AG04450 (cell line): ENCODE measurements at places on chromosomes 2 and 18. TPM values are rescaled to one million over a fixed set of nuclear protein-coding genes. Genes with fewer than 3 reads are reported as not detected.

The TLX2 gene
- not detected in 2 replicates for polyA plus RNA-seq

DNA sequence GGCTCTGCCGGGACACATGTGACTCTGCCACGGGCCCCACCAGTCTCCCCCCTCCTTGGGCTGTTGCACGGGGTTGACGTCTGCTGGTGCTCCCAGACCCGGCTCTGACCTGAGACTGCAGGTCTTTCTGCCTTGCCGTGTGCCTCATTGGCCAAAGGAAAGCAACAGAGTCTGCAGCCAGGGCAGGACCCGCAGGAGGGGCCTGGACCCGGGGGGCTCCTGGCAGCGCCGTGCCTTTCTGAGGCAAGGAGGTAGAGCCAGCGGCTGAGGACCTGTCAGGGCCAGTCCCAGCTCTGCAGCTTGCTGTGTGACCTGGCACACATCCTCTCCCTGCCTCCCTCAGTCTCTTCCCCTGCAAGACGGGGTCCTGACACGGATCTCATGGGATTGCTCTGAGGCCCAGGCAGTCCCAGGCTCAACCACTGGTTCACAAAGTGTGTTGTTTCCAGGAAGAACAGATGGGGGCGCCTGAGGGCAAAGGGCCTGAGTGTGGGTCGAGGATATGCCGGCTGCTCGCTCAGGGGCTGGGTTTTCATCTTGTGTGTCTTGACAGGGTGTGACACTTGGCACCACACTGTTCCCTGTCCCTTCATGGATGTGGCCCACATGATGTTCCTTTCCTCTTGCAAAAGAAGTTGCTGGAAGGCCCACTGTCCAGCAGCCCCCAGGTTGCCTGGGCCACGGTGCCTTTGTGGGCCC lies 9.0 kb downstream of the CAPN10 start:
- no peak for DNase-seq

The TMEM247 gene
- not detected in 2 replicates for polyA plus RNA-seq

- DNase-seq: no peak
These were observed 2.1 kb downstream of the MLPH start for GRCh38 chr2:237488901-237489860.

DNA sequence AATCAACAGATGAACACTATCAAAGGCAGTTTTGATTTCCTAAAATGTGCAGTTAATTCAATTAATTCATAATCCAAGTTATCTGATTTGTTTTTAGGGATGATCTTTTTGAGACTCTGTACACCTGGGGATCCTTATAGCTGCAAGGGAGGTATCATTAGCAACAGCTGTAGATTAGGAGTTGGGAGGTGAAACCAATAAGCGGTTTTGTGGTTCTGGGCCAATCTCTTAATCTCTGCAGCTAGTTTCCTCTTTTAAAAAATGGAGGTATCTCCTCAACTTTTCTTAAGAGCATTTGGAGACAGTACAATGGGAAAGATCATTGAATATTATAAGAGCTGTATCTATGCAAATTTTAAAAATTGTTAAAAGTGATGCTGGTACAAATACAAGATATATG lies 126.0 kb downstream of the MC4R start:
- no peak for DNase-seq

DNA sequence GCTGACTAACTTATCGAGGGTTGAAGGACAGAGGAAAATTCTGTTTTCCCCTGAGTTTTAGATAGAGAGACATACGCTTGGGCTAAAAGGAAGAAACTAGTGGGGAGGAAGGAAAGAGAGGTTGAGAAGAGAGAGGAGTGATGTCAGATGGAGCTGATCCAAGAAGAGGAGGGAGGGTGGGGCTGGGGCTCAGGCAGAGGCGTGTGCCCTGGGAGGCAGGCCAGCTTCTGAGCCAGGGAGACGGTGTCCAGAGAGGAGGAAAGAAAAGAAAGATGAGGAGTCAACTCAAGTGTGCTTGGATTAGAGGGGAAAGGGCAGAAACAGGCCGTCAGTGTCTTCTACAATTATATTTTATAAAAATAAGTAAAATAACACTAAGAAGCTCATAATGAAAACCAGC lies 56.2 kb downstream of the EMILIN2 start:
- no peak for DNase-seq

The CGREF1 gene
- 0.71 and 0.74 TPM in 2 replicates for polyA plus RNA-seq

DNA sequence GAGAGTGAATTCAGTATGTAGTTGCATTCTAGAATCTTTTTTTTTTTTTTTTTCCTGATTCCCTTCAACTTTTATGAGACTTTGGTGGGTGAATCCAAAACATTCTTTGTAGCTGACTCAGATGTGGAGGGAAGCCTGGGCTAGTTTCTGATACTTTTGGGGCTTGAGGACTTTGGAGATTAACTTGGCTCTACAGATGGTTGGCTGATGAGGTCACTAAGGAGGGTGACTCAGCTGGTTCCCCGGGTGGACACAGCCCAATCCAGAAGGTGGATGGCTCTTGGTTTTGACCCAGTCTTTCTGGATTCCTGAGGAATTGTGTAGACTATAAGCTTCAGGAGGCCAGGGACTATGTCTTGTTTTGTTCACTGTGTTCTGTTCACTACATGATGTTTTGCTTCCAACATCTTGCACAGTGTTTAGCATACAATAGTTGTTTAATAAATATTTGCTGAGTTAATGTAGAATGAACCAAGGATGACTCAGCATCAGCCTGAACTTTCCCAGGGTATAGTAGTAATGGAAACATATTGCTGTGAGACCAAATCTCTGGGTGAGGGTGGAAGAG lies 30.5 kb downstream of the LAMA3 start:
- peak; percentile 88 for DNase-seq

- no peak for DNase-seq
These were observed 45.9 kb downstream of the KDM3A start for GRCh38 chr2:86487062-86487461.

DNA sequence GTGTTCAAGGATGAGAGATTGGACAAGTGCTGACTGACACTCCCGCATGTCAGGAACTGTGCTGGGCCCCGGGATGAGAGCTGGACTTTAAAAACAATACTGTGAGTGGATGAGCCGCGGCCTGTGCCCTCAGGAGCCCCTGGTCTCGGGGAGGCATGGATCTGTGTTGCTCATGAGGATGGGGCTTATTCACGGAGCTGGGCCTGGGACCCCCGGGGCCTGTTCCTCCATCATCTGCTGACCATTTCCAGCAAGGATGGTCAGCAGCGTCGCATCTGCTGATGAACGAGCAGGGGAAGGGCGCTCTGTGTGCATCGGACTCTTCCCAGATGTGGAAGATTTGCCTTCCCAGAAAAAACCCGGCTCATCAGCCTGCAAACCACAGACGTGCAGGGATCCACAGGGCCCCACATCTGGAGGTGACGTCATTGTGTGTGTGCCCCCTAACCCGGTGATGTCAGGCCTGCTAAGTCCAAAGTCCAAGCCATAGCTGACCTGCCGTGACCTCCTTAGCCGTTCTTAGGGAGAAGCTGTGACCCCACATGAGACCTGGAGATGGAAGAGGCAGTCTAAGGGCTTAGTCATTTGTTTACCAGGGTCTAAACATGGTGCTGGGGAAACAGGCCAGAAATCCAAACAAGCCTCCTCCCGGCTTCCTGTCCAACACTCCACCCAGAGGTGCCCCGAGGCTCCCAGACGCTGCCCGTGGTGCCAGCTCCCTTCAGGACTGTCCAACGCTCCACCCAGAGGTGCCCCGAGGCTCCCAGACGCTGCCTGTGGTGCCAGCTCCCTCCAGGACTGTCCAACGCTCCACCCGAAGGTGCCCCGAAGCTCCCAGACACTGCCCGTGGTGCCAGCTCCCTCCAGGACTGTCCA lies 143.9 kb downstream of the PXDN start:
- DNase-seq: peak; percentile 81

GRCh38 chr2:186887107-186888090 lies 38.4 kb upstream of the ZSWIM2 start:
- DNase-seq: no peak

The PAX8 gene
- polyA plus RNA-seq: 1.2 TPM in 2 replicates

- DNase-seq: no peak
These were observed 51.0 kb upstream of the FAHD2A start for GRCh38 chr2:95351598-95351915.

The DUSP28 gene
- polyA plus RNA-seq: 4.4 and 6.1 TPM in 2 replicates

- DNase-seq: no peak
These were observed 12.3 kb downstream of the B3GNT2 start for GRCh38 chr2:62208074-62208757.

DNA sequence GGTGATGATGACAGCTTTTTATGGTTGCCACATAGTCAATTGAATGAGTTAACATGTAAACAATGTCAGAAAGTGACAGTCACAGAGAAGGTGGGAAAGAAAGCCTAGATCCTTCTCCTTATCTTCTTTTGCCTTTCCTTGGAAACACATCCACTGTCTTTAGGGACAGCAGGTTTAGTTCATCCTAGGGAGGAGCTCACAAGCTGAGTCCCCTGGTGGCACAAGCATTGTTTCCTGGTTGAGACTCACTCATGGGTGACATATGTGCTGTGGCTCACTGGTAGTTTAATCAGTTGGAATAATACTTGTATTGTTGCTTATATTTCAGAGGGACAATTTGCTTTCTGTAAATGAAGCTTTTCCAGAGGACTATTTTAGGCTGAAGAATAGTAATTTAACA lies 598.5 kb downstream of the CNTNAP5 start:
- no peak for DNase-seq

DNA sequence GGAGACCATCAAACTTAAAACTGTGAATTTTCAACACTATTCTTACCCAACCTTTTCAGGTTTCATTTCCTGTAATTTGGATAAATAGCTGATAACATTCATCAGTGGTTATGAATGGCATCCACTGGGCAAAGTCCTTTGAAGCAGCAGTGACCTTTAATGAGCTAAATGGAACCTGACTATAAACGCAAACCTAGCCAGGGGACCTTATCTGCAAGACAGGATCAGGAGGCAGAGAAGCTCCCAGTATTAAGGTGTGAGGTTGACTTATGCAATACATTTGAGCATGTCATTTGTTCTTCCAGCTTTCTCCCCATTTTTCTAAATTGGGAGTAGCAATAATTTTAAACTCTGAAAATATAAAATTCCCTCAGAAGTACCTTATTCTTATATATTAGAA lies 38.4 kb downstream of the CREG2 start:
- no peak for DNase-seq

GRCh38 chr2:40803900-40804299 lies 352.0 kb upstream of the SLC8A1 start:
- no peak for DNase-seq

DNA sequence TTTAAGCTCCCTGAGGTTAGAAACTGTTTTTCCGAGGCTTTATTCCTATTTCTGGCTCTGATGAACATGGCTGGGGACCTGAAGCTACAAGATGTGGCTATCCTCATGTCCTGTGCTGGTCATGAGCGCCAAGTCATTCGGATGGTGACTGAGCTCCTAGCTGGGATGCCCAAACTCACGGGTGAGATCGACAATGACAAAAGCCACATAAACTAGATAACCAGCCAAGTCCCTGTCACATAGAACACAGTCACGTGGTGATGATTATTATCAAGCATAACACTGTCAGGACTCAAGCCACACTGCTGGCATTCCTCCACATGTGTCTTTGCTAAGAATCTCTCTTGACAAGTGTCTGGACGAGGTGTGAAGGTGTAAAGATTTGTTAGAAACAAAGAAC lies 274.9 kb downstream of the CLIP4 start:
- no peak for DNase-seq

The CCL20 gene
- 0.11 TPM in 1 of 2 replicates, not detected in the other for polyA plus RNA-seq

The SP140L gene
- 11.4 and 13.4 TPM in 2 replicates for polyA plus RNA-seq

The RAB1A gene
- 215 and 292 TPM in 2 replicates for polyA plus RNA-seq

The POTEI gene
- polyA plus RNA-seq: not detected in 2 replicates

DNA sequence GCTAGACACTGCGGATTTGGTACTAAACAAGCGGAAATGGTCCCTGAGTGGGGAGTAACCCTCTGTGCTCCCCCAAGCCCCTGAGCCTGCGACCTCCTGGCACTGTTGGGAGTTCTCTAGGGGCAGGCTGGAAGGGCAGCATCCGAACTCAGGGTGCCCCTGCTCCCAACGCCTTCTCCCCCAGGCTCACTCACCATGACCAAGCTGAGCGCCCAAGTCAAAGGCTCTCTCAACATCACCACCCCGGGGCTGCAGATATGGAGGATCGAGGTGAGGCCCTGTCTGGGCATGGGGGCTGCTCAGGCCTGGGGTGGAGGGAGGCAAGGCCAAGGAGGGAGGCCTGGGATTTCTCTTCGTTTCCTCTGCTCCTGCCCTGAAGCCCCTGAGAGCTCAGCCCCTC lies 4.7 kb downstream of the VIL1 start:
- no peak for DNase-seq

The ECEL1 gene
- polyA plus RNA-seq: not detected in 2 replicates

GRCh38 chr18:75125382-75126331 lies 83.3 kb downstream of the PTGR3 start:
- DNase-seq: no peak

The MLPH gene
- 15.5 and 15.6 TPM in 2 replicates for polyA plus RNA-seq

GRCh38 chr2:18870307-18870706 lies 280.9 kb upstream of the NT5C1B start:
- no peak for DNase-seq

The TRIM43B gene
- not detected in 2 replicates for polyA plus RNA-seq

DNA sequence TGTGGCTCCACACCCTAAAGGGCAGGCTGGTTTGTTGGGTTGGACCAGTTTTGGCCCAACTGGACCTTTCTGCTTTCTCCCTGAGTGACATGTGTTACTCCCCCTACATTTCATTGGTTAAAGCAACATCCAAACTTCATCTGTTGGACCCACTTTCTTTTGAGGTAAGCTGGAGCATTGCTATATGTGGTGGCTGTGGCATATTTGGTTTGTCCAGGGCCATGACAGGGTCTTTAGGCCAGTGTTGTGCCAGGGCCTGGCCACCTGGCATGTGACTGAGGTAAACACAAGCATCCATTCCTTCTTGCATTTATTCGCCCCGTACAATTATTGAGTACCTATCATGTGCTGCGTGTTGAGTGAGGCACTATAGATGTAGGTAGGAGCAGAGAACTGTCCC lies 36.8 kb upstream of the MARCO start:
- no peak for DNase-seq

The C1D gene
- 22.2 and 45.7 TPM in 2 replicates for polyA plus RNA-seq

GRCh38 chr2:100984892-100985307 lies 17.2 kb upstream of the RPL31 start:
- peak; percentile 44 for DNase-seq

The ACAA2 gene
- 33.8 and 34.7 TPM in 2 replicates for polyA plus RNA-seq
